ENCODE measurements at places on chromosomes 6 and 20. TPM values are rescaled to one million over a fixed set of nuclear protein-coding genes. Genes with fewer than 3 reads are reported as not detected.

GRCh38 chr6:149318581-149319286, 1.2 kb downstream of the TAB2 start:
- DNase-seq, result peak; percentile 32
- H3K4me3 ChIP-seq, result peak overlapping the region; percentile 93
- no peaks in the 10 kb centered on the region for H3K36me3 ChIP-seq
- H3K27me3 ChIP-seq, result peaks cover 4% of the 10 kb centered on the region
- peaks cover 28% of the 10 kb centered on the region for H3K4me1 ChIP-seq

Gene LGSN
- total RNA-seq, result not detected

DNA sequence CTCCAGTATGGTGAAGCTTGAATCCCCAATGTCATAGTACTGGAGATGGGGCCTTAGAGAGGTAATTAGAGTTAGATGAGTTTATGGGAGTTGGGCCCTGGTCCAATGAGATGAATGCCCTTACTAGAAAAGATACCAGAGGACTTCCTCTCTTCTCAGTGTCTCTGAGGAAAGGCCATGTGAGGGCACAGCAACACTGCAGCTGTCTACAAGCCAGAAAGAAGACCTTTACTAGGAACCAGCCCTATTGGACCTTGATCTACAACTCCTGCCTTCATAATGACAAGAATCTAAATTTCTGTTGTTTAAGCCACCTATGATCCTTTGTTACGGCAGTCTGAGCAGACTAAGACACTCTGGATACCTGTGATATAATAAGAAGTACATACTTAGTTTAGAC, 31.4 kb upstream of the AKAP7 start:
- H3K27me3 ChIP-seq, result no peaks in the 10 kb centered on the region
- DNase-seq, result no peak
- no peaks in the 10 kb centered on the region for H3K36me3 ChIP-seq
- H3K27ac ChIP-seq, result no peak overlapping the region
- no peak overlapping the region for H3K4me3 ChIP-seq

Gene MYL9
- 0.11 TPM for total RNA-seq

DNA sequence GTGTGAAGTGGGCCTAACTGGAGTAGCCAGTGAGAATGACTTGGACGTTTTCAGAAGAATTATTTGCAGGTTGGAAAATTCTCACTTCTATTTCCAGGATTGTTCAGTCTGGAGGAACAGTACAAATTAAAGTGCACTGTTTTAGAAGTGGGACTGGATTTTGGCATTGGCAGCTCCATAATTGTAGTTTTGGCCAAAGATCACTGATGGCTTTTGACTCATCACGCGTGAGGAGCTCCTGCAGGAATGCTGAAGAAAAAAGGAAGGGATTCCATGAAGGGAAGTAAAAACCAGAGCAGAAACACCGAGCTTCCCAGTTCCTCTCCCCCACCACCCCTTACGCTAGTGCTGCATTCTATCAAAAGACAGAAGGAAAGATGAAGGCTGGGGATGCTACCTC, 103.5 kb downstream of the JARID2 start:
- no peaks in the 10 kb centered on the region for H3K36me3 ChIP-seq
- peaks cover 47% of the 10 kb centered on the region for H3K4me1 ChIP-seq
- no peak overlapping the region for H3K4me3 ChIP-seq
- H3K27me3 ChIP-seq, result no peaks in the 10 kb centered on the region
- H3K27ac ChIP-seq, result no peak overlapping the region
- no peak for DNase-seq

Gene OPN5
- not detected for total RNA-seq

Gene SOX18
- 0.70 TPM for total RNA-seq

- peaks cover 12% of the 10 kb centered on the region for H3K4me1 ChIP-seq
- peak; percentile 67 for DNase-seq
- peaks cover 27% of the 10 kb centered on the region for H3K36me3 ChIP-seq
- H3K27me3 ChIP-seq, result no peaks in the 10 kb centered on the region
These were observed 27.9 kb upstream of the SYNCRIP start for GRCh38 chr6:85670573-85670972.

DNA sequence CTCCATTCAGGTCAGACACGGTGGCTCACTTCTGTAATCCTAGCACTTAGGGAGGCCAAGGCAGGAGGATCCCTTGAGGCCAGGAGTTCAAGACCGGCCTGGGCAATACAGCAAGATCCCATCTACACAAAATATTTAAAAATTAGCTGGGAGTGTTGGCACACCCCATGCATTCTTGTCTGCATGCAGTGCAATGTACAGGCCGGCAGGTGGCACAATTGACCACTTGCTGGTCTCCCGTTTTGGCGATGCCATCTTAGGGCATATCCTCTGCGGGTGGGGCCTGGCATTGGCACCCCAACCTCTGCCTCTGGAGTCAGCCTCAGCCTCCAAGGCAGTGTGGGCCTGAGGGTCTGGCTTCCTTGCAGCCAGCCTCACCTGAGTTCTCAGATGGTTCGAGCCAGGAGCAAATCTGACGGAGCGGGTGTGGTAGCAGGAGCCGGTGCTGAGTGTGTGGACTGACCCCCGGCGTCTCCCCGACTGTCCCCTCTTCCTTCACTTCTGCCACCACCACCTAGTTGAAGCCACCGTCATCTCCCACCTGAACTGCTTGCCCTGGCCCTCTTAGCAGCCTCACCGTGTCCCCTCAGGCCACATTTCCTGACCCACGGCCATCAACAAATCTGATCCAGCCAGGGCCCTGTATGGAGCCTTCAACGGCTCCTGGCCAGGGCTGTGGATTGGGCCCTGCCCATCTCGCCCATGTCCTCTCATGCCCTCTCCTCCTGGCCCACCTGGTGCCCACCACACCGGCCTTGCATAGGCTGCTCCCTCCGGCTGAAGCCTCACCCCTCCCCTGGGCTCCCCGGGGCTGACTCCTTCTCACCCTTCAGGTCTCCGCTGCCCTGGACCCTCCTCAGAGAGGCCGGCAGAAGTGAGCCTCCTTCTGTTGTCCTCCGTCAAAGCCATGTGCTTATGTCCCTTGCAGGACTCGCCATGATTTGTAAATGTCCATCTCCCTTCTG, 44.0 kb downstream of the EFCAB8 start:
- no peaks in the 10 kb centered on the region for H3K4me1 ChIP-seq
- peak; percentile 61 for DNase-seq
- no peaks in the 10 kb centered on the region for H3K27me3 ChIP-seq
- H3K27ac ChIP-seq, result no peak overlapping the region
